ENCODE measurements at places on chromosomes 12 and 14.

GRCh38 chr14:100159094-100159864 is at the start of gene DEGS2:
Gene DEGS2 (minus strand): TSS chr14:100159645. CDS start chr14:100159587, 58 bp downstream.
- DNase-seq: no peak

GRCh38 chr14:32991691-32992090 is 53.0 kb downstream of the NPAS3 start:
- DNase-seq: no peak

- no peak for DNase-seq
Measured at GRCh38 chr14:54649056-54649455, 82.1 kb downstream of the SAMD4A start.

- no peak for DNase-seq
Measured at GRCh38 chr14:64698903-64699302, 5.3 kb upstream of the PLEKHG3 start.

DNA sequence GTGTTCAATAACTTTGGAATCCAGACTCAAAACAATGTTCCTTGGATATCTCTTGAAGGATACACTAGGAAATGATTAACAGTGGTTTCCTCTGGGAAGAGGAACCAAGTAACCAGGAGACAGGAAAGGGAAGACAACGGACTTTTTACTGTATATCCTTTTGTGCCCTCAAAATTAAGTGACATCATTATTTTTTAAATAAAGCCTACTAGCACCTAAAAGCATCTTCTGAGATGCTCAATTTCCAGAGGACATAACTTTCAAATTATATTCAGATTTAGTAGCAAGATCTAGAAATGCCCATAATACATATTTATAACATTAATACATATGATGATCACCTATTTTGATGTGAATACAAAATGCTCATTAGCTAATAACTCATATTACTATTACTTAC is 6.5 kb downstream of the HECTD1 start:
- no peak for DNase-seq

DNA sequence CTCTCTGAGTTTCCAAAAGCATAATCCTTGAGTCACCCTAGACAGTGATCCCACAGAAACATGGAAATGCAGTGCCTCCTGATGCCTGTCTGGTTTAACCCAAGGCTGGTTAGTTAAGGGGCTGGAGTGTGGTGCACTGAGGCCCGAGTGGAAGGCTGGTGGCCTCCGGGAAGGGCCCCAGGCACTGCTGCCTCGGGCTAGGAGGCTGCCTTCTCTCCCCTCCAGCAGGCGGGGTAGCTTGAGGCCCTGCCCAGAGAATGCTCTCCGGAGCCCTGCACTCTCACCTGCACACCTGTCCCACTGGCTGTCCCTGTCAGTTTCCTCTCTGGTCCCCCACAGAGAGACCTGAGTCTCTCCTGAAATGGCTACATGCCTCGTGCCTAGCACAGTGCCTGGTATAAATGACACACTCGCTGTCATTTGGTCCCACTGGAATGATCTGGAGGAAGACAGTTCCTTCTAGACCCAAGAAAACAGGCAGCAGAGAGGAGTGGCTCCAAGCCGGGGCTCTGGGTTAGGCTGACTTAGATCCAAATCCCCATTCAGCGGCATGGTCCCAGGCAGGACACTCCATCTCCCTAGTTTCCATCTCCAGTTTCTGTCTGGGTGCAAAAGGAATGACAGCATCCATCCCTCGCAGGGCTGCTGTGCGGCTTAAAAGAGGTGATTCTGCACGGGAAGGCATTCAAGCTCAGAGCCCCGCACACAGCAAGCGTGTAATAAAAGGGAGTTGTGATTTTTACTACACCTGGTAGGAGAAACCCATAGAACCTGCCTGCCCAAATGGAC is 54.0 kb downstream of the RBM19 start:
- DNase-seq: no peak

DNA sequence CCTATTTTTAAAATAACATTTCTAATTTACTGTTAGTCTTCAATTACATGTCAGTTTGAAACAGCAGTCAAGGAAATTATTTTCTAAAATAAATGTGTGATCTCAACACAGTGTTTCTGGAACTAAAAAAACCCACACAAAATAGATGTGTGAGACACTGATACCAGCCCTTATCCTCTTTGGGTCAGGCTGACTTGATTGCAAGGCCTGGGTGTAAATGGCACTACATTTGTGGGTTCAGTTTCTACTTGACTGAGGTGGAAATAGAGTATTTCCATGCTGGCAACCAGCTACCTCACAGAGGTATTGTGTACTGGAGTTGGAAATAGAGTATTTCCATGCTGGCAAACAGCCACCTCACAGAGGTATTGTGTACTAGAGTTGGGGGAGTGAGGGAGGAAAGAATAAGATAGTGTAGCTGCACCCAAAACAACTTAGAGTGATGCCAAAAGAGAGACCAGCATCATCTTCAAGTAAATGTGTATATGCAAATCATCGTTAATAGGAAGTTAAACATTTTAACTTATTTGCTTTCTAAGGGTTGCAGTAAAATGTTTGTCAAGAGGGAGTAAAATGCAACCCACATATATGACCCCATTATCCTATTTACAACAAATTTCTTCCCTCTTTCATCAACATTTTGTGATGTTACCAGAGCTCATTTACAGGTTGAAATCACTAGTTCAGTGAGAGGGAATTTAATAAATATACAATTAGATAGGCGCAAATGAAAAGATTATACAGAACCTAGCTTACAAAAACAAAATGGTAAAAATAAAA is 10.7 kb upstream of the LYZ start:
- no peak for DNase-seq

- peak; percentile 16 for DNase-seq
Measured at GRCh38 chr12:49089821-49090773, 4.5 kb downstream of the DHH start.

DNA sequence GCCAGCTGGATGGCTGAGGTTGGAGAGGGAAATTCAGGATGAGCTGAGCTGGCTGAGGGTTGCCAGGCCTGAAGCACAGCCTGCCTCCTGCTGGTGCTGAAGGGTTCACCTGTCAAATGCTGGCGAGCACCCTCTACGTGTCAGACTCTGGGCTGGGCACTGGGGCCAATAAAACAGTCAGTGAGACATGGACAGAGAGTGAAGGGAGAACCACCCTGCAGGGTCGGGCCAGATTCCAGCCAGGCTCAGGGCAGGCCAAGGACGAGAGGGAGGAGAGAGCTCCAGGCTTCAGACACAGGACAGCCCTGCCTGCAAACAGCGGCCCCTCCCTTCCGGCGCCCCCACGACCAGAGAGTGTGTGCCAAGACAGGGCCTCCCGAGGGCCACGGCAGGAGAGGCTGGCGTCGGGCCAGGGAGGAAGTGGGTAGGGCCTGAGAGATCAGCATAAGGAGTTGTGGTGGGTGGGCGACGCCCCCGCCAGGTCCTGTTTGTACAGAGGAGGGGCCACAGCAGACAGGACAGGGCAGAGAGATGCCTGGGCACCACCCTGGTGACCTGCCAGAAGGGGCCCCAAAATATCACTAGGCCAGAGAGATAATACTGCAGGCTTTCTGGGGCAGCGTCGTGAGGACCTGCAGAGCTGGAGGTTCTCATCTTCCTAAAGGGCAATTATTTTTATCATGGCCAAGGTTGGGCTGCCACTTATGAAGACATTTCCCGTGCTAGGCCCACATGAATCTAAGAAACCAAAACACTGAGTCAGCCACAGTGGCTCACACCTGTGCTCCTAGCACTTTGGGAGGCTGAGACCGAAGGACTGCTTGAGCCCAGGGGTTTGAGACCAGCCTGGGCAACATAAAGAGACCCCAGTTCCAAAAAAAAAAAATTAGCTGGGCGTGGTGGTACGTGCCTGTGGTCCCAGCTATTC is 73.1 kb upstream of the GPR68 start:
- DNase-seq: peak; percentile 63

DNA sequence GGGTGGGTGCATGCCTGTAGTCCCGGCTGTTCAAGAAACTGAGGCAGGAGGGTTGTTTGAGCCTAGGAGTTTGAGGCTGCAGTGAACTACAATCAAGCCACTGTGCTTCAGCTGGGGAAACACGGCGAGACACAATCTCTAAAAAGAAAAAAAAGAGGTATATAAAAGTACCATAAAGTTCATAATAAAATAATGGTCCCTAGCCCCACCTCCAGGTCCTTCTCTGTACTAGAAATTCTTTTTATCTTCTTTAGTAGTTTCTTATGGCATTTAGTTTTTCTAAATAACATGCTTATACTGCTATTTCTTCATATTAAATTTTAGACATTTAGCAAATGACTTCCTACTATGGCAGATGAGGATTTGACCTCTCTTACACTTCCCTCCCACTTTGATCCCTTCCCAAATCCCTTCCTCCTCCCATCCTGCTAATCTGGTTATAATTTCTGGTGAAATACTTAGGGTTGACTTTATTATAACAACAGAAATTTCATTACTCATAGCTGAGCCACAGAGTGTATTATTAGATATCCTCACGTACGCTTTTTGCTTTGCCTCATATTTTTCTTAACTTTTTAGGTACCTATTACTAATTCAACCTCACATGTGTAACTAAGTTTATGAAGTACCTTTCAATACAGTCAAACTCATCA is 94.7 kb downstream of the SLC41A2 start:
- no peak for DNase-seq

- DNase-seq: no peak
Measured at GRCh38 chr12:76777765-76778216, 13.9 kb downstream of the ZDHHC17 start.

- no peak for DNase-seq
Measured at GRCh38 chr12:56758728-56759262, 4.3 kb upstream of the HSD17B6 start.

- DNase-seq: no peak
Measured at GRCh38 chr12:49428793-49429192, 61.5 kb downstream of the SPATS2 start.

GRCh38 chr12:45464699-45465098 is 248.8 kb downstream of the ANO6 start:
- no peak for DNase-seq

DNA sequence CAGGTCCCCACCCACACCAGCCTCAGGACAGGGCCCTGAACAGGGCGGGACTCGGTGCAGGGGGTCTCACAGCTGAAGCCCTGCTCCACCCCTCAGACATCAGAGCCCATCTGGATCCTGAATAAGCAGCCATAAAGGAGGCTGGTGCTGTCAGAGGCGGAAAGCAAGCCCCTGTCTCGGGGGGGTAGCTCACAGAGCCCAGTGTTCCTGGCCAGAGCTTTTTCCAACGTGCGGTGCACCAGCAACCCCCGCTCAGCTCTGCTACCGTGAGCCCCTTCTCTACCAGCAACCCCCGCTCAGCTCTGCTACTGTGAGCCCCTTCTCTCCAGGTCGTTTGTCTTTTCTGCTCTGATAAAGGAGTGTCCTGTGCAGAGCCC is 136.5 kb upstream of the SFSWAP start:
- DNase-seq: no peak

DNA sequence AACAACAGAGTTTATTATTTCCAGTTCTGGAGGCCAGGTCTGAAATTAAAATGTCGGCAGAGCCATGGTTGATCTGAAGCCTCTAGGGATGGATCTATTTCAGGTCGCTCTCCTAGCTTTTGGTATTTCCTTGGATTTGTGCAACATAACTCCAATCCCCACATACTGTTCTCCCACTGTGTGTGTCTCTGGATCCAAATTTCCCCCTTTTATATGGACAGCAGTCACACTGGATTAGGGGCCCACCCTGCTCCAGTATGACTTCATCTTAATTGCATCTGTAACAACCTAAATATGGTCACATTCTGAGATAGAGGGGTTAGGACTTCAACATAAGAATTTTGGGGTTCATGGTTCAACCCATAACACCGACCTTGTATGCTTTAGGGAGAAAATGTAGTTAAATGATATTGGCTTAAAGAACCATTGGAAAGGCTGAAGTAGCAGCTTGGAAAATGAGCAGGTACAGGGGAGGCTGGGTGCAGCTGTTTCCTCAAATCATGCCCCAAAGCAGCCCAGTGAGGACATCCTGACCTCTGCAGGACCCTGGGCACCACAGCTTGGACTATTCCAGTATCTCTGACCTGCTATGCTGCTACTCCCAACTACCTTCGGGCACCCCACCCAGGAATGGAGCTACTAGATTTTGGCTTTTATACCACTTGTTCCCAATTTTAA is 13.9 kb upstream of the MDM2 start:
- DNase-seq: no peak

- DNase-seq: no peak
Measured at GRCh38 chr12:120169946-120170345, 24.6 kb downstream of the GCN1 start.

- no peak for DNase-seq
Measured at GRCh38 chr12:75455839-75456238, 24.7 kb upstream of the GLIPR1 start.

DNA sequence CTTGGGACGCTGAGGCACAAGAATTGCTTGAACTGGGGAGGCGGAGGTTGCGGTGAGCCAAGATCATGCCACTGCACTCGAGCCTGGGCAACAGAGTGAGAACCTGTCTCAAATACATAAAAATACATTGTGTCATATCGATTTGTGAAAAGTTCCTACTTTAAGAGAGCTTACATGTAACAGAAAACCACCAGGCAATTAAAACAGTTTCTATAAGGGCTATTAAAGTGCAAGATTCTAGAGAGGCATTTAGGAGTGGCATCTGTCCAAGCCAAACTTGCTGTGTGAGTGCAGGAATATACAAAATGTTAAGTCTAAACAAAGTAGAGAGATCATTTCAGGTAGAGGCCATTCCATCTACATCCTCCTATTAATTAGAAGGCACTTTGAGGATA is 1.7 kb upstream of the NEK9 start:
- DNase-seq: no peak

DNA sequence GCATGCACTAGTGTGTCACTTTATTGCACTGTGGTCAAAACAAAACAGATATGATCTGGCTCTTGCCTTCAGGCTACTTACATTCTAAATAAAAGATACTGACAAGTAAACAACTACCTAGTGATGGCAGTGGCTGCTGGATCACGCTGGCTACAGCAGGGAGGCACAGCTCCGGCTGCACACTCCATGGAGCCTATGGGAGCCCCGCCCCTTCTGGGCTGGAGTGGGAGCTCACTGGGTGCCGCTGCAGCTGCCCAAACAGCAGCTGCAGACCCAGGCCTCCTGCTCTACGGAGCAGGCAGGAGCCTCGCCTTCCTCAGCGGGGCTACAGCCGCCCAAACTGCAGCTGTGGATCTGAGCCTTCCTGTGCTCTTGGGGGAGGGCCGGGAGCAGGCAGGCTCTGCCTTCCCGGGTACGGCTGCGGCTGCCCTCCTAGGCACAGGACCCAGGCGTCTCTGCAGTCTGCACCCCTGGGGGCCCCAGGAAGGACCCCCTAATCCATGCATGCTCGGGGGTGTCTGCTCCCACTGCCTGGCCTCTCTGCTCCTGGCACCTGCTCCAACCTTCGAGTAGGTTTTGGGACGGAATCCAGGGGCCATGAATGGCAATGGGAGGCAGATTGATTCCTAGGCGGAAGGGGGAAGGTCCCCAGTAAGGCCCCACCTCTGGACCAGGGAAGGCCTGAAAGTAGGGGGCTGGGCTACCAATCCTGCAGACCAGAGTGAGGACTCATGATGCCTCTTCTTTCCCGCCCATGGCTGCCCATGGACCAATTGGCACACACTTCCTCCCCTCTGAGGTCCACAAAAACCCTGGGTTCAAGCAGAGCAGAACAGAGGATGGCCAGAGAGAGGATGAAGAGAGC is 253.1 kb downstream of the ANO6 start:
- DNase-seq: no peak
